Mesothelial cell of epicardium (in vitro differentiated cells): ENCODE measurements at places on chromosomes 6 and 20.

- peaks cover 5% of the 10 kb centered on the region for H3K4me1 ChIP-seq
- peaks cover 74% of the 10 kb centered on the region for H3K27me3 ChIP-seq
- no peak overlapping the region for H3K27ac ChIP-seq
- DNase-seq = no peak
- peak overlapping the region; percentile 51 for H3K4me3 ChIP-seq
- no peaks in the 10 kb centered on the region for H3K36me3 ChIP-seq
Measured at GRCh38 chr6:160347259-160348222, 637 bp upstream of the SLC22A3 start.

DNA sequence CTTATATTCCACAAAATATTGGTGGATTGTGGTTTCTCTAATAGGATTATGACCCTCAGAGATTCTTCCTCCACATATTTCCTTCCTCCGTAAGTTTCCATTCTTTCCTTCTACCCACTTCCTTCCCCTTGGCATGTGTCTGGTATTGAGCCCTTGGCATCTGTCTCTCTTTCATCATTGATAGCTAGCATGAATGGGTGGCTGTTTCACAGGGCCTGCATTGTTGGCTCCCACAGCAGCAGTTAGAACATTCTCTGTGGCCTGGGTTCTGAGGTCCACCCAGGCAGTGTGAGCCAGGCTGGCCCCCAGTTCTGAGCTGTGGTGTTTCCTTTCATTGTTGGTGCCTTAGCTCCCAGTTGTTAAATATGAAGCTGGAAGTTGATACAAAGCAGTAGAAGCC, 125.3 kb downstream of the ANKS1A start:
- peaks cover under 1% of the 10 kb centered on the region for H3K36me3 ChIP-seq
- H3K4me3 ChIP-seq = no peak overlapping the region
- peaks cover 45% of the 10 kb centered on the region for H3K4me1 ChIP-seq
- no peak overlapping the region for H3K27ac ChIP-seq

DNA sequence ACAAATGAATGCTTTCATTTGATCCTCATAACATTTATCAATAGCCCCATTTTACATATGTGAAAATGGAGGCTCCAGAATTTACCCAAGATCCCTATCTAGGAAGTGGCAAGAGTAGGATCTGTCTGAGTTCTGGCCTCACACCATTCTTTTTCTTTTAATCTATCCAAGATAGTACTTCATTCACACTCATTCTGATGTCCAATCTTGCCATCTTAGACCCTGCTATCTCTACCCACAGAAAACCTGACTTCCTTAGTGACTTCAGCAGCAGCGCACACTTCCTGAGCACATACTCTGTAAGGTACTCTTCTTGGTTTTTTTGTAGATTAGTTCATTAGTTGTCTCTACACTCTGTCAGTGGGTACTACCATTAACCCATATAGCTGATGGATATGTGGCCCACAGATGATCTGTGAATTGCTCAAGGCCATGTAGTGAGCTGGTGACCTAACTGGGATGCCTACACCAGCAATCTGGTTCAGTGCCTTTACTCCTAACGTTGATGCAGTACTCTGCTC, 36.3 kb downstream of the COX4I2 start:
- peaks cover 36% of the 10 kb centered on the region for H3K4me1 ChIP-seq
- H3K4me3 ChIP-seq = no peak overlapping the region
- no peak for DNase-seq
- H3K27me3 ChIP-seq = no peaks in the 10 kb centered on the region
- peaks cover 7% of the 10 kb centered on the region for H3K36me3 ChIP-seq

DNA sequence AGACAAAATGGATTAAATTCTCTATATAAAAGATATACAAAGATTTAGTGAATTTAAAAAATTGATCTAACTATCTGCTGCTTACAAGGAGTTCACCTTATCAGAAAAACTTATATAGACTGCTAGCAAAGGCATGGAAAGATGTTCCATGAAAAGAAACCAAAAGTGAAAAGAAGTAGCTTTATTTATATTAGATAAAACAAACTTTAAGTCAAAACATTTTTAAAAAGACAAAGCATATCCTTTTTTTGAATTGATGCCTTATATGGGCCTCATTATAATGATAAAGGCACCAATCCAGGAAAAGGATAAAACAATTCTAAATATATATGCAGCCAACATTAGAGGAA, 334.2 kb downstream of the MEI4 start:
- H3K27me3 ChIP-seq = no peaks in the 10 kb centered on the region
- no peaks in the 10 kb centered on the region for H3K36me3 ChIP-seq
- no peak overlapping the region for H3K27ac ChIP-seq
- H3K4me3 ChIP-seq = no peak overlapping the region
